ENCODE measurements at places on chromosomes 5 and 9. TPM values are rescaled to one million over a fixed set of nuclear protein-coding genes. Genes with fewer than 3 reads are reported as not detected.

LTC4S gene
- not detected for polyA plus RNA-seq

SLC36A3 gene
- not detected for polyA plus RNA-seq

GRCh38 chr9:136844761-136845464, 2.6 kb downstream of the AJM1 start:
- no peak for DNase-seq

GRCh38 chr5:110150199-110150598, 460.5 kb downstream of the MAN2A1 start:
- no peak for DNase-seq

SLC36A2 gene
- polyA plus RNA-seq, result not detected
